Keratinocyte (primary cell): ENCODE measurements at places on chromosomes 6 and 20.
A peak's percentile ranks its signal among the peaks of the same experiment; 100 is the strongest.

- H3K4me1 ChIP-seq = no peaks in the 10 kb centered on the region
- H3K27ac ChIP-seq = no peak overlapping the region
These were observed 23.2 kb upstream of the ELOVL2 start for GRCh38 chr6:11067348-11067747.

DNA sequence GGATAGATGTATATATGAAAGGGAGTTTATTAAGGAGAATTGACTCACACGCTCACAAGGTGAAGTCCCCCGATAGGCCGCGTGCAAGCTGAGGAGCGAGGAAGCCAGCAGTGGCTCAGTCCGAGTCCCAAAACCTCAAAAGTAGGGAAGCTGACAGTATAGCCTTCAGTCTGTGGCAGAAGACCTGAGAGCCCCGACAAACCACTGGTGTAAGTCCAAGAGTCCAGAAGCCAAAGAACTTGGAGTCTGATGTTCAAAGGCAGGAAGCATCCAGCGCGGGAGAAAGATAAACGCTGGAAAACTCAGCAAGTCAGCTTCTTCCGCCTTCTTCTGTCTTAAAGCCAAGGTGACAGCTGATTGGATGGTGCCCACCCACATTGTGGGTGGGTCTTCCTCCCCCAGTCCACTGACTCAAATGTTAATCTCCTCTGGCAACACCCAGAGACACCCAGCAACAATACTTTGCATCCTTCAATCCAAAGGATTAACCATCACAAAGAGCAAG is 102.6 kb upstream of the GJE1 start:
- peaks cover 2% of the 10 kb centered on the region for H3K4me1 ChIP-seq
- H3K27ac ChIP-seq = no peak overlapping the region
- H3K27me3 ChIP-seq = no peaks in the 10 kb centered on the region
- H3K4me3 ChIP-seq = no peak overlapping the region
- DNase-seq = no peak

DNA sequence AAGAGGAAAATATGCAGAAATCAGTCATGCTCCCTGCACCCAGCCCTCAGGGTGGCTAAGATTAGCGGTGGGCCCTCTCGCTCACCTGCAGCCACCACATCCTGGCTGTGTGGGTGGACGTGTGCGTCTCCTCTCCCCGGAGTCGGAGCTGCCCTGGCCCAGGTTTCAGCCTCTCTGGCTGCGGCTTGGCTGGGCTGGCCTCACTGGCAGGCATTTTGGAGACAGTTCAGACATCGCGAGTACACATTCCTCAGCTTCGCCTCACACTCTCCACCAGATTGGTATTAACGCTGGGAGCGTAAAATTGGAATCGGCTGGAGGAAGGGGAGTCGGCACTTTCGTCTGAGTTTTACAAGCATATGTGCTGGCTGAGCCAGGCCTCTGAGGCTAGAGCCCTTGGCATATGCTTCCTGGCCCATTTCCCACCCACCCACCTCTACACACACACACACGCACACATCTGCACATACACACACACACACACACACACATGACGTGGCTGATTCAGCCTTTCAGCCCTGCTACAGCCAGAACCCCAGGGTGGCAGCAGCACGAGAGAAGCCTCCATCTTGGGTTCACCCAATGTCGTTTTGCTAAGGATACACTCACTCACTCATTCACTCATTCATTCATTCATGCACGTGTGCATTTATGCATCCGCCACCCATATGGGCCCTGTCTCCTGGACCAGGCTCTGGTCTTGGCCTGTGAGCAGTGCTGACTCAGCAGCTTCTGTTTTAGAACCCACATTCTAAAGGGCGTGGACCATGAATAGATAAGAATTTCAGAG is 42.9 kb downstream of the BCAS4 start:
- no peak overlapping the region for H3K4me3 ChIP-seq
- H3K36me3 ChIP-seq = no peaks in the 10 kb centered on the region
- H3K27me3 ChIP-seq = no peaks in the 10 kb centered on the region
- peak overlapping the region; percentile 62 for H3K27ac ChIP-seq
- peak; percentile 49 for DNase-seq

DNA sequence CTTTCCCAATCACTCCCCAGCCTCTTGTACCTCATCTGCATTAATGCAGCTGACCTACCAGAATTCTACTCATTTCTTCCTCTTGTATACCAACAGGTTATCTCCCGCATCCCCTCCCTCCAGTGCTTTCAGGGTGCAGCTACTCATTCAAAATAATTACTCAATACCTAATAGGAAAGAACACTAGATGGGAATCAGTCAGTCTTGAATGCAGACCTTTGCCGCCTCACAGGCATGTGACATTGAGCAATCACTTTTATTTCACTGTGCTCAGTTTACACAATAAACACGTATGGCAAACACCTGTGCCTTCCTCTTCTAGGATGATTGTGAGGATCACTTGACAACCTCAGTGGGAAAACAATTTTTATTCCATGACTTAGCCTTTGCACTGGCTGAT is 13.3 kb downstream of the ZSCAN31 start:
- no peaks in the 10 kb centered on the region for H3K4me1 ChIP-seq
- no peaks in the 10 kb centered on the region for H3K27me3 ChIP-seq
- H3K36me3 ChIP-seq = peaks cover 11% of the 10 kb centered on the region
- no peak overlapping the region for H3K4me3 ChIP-seq

GRCh38 chr20:5180933-5181332 is 54.1 kb downstream of the CDS2 start:
- H3K4me3 ChIP-seq = no peak overlapping the region
- H3K36me3 ChIP-seq = peaks cover 15% of the 10 kb centered on the region
- H3K27me3 ChIP-seq = no peaks in the 10 kb centered on the region
- DNase-seq = no peak
- no peaks in the 10 kb centered on the region for H3K4me1 ChIP-seq
- H3K27ac ChIP-seq = no peak overlapping the region

- H3K36me3 ChIP-seq = no peaks in the 10 kb centered on the region
- H3K27me3 ChIP-seq = no peaks in the 10 kb centered on the region
- no peak overlapping the region for H3K27ac ChIP-seq
- no peak overlapping the region for H3K4me3 ChIP-seq
- no peaks in the 10 kb centered on the region for H3K4me1 ChIP-seq
- no peak for DNase-seq
These were observed 109.3 kb upstream of the FAM83B start for GRCh38 chr6:54737247-54737646.

- H3K27me3 ChIP-seq = no peaks in the 10 kb centered on the region
- H3K36me3 ChIP-seq = no peaks in the 10 kb centered on the region
- H3K27ac ChIP-seq = no peak overlapping the region
- H3K4me3 ChIP-seq = no peak overlapping the region
These were observed 103.1 kb upstream of the SMLR1 start for GRCh38 chr6:130724089-130724488.

DNA sequence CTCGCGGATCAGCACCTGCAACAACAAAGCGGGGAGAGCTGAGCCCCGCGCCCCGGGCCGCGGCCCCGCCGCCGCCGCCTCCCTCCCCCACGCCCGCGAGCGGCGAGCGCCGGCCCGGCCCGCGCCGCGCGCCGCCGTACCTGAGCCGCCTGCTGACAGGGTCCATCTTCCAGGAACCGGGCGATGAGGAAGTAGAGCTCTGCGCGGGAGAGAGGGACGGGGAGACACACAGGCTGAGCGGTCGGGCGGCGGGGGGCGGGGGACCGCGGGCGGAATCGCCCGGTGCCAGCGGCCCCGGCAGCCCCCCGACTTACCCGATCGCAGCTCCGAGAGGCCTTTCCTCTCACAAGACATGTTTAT is 359 bp downstream of the PHIP start:
- no peak for DNase-seq
- H3K27me3 ChIP-seq = no peaks in the 10 kb centered on the region
- peaks cover 22% of the 10 kb centered on the region for H3K4me1 ChIP-seq
